Chondrocyte (in vitro differentiated cells): ENCODE measurements at places on chromosomes 2 and 18.

DNA sequence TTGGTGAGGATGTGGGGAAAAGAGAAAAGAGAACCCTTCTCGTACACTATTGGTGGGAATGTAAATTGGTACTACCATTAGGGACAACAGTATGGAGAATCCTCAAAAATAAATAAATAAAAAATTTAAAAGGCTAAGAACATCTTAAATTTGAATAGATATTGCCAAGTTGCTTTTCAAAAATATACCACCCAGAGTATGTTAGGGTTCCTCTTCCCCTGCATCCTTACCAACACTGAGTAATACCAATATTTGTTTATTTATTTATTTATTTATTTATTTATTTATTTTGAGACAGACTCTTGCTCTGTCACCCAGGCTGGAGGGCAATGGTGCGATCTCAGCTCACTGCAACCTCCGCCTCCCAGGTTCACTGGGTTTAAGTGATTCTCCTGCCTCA is 5.5 kb upstream of the NRBP1 start:
- DNase-seq, result no peak

DNA sequence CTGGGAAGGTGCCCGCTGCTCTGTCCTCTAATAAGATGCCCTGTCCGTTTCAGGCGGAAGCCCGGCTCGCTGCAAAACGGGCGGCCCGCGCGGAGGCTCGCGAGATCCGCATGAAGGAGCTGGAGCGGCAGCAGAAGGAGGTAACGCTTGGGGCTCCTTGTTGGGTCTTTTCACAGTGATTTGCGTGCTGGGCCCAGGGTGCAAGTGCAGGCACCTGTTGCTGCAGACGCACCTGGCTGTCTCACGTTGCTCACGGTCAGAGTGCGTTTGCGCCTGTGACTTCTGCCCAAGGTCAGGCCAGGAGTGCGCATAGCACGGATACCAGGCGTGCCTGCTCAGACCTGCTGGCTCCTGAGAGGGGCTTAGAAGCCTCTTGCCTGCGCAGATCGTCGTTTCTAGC is 81.1 kb downstream of the LRRFIP1 start:
- no peak for DNase-seq

GRCh38 chr2:202339071-202339870 is 36.9 kb upstream of the BMPR2 start:
- no peak for DNase-seq

DNA sequence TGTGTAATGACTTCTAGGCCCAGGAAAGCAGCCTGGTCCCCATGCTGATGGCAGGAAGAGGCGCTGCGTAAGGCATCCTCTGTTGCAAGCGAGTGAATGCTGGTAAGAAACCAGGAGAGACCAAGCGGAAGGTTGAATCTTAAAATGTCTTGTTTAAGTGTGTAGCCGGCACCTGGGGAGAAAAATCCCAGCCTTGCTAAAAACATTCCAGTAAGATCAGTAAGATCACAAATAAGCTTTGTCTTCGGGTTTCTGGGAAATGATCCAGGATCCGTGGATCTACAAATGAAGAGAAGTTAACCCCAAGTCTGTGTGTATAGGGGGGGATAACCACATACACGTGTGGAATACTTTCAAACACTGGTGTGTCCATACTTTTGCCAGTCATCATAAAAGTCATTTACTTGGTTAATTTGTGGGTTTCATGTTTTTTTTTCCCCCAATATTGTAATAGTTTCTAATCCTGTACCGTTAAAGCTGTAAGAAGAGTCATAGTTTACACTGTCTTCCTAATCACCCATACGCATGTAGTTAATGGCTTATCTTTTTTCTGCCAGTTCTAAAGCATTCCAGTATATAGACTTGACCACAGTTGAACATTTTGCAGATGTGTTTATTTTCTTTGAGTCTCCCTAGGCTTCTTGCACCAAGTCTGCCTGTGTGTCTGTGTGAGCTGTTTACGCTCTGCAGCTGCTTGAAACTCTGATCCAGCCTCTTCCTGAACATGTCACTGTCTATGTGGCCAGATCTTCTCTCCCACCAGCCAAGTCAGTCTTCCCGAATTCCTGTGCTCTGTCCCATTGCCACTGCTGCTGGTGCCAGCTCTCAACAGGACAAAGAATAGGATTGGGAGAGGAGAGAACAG is 135.9 kb upstream of the ARL4C start:
- DNase-seq, result no peak

DNA sequence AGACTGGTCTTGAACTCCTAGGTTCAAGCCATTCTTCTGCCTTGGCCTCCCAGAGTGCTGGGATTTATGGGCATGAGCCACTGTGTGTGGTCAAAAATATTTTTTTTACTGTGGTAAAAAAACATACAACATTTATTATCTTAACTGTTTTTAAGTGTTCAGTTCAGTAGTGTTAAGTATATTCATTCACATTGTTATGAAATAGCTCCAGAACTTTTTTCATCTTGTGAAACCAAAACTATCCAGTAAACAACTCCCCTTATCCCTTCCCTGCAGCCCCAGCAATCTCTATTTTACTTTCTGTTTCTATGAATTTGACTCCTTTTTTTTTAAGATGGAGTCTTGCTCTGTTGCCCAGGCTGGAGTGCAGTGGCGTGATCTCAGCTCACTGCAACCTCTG is 9.3 kb downstream of the RMC1 start:
- no peak for DNase-seq

GRCh38 chr2:26913999-26914658 is 56.3 kb upstream of the MAPRE3 start:
- DNase-seq, result no peak

GRCh38 chr2:219030177-219030940 is 11.0 kb downstream of the CFAP65 start:
- no peak for DNase-seq

DNA sequence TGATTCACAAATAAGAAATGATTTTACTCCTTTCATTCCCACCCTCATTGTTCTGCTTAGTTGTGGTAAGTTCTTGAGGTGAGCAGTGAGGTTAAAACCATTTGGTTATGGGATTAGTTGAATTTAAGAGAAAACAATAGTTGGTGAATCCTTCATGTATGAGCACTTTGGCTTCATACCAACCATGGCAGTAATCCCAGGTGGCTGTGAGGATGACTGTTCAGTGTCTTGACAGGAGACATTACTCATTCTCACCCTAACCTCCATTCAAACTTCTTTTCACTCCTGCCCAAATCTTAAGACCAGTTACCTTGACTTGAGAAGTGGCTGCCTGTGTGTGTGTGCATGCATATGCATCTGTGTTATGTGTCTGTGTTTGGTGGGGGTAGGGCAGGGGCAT is 143.1 kb downstream of the SETBP1 start:
- no peak for DNase-seq

- no peak for DNase-seq
Measured at GRCh38 chr2:126635281-126635680, 20.7 kb upstream of the GYPC start.

GRCh38 chr2:30422444-30423040 is 24.5 kb upstream of the LCLAT1 start:
- no peak for DNase-seq

DNA sequence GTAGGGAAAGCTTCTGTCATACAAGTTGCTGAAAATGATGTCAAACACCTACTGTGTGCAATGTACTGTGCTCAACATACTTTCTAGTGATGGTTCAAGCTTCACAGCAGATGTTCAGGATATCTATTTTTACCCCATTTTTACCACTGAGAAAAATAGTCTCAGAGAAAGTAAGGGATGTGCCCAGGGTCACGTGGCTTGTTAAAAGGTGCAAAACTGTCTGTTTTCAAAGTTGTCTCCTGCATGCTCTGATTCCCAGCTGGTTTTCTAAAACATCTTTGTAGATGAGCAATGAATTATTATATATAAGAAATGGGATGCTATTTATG is 145.5 kb upstream of the LHCGR start:
- no peak for DNase-seq

DNA sequence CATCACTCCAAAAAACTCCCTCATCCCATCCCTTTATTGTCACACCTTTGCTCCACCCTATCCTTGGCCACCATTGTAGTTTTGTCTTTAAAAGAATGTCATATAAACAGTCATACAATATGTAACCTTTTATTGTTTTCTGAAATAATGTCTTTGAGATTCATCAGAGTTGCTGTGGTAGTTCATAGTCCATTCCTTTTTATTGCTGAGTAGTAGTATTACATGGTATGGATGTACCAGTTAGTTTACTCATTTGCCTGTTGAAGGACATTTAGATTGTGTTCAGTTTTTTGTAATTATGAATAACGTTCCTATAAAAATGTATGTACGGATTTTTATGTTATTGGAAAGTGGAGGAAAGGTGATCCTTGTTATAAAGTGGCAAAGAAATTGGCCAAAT is 171.8 kb upstream of the GCFC2 start:
- DNase-seq, result no peak

- DNase-seq, result no peak
Measured at GRCh38 chr18:63890237-63890949, 2.9 kb downstream of the SERPINB2 start.
